ENCODE measurements at places on chromosomes 11 and 22.

DNA sequence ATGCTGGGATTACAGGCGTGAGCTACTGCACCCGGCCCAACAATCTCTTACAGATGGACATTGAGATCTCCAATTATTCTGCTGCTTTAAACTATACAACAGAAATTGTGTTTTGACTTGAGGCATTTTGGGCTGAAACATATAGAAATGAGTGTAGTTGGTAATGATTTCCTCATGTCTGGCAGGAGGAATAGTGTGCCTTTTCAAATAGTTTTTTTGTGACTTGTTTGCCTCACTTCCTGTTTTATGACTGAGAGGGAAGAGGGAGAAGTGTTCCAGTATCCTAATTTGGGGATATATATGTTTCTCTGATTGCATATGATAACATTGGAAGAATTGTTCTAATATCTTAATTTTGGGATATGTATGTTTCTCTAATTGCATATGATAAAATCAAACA is 40.2 kb downstream of the EP300 start:
- no peak for DNase-seq

DNA sequence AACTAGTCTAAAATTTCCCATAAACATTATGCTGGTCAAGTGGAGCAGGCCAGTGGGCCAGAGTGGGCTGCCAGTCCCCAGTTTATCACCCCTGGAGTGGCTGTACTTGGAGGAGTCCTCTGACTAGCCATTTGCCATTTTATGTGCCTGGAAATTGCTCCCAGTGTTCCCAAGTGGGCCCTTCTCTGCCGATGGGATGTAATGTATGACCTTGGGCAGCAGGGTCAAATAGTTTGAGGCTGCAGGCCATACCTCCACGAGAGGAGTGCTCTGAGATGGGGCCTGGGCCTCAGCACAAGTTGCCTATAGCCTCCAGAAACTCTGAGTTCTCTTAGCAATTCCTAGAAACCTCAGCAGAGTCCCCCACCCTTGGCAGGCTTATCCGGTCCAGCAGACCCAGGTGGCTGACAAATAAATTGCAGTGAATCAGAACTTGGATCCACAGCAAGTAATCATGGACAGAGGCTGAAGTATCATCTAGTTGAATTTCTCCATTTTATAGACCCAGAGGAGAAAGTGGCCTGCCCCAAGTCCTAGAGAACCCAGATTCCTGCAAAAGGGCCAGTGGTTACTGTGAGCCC is 17.8 kb upstream of the PATZ1 start:
- DNase-seq: no peak

- DNase-seq: peak; percentile 57
Observed at GRCh38 chr22:49975543-49976389, 15.2 kb downstream of the PIM3 start.

DNA sequence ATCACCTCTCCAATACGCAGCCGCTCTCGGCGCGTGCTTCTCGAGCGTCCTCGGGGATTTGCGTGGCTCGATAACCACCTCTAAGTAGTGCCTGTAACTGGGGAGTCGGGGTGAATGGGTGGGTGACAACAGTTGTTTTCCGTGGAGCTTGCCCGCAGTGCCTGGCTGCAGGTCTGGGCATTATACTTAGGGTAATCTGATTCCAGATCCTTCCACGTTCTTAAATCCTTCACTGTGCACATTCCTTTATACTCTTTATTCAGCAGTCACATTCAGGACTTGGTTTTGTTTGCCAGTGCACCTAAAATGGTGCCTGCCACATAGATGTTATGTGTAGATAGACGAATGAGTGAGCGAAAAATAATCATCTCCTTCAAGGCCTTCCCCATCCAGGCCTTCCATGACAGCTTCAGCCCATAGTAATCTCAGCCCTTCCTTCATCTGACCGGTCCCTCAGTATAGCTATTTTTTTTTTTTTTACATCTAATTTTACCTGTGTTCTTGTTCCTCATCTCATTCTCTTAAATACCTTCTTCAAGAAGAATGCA is 602 bp downstream of the NAT10 start:
- DNase-seq: no peak

GRCh38 chr22:49195636-49196035 is 632.0 kb downstream of the BRD1 start:
- no peak for DNase-seq

DNA sequence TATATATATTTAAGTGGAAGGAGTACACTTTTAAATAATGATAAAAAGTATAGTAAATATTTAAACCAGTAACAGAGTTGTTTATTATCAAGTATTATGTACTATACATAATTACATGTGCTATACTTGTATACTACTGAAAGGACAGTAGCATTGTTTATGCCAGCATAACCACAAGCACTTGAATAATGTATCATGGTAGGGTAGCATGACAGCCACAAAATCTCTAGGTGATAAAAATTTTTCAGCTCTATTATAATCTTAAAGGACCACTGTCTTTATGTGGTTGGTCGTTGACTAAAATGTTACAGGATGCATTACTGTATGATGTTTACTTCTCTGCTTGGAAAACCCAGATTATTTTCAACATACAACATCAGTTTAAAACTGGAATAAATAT is 349.2 kb downstream of the CASP12 start:
- no peak for DNase-seq

- no peak for DNase-seq
Observed at GRCh38 chr11:121471167-121471566, 18.4 kb upstream of the SORL1-AS1 start.

GRCh38 chr11:109043315-109043714 is 378.4 kb downstream of the DDX10 start:
- no peak for DNase-seq

- no peak for DNase-seq
Observed at GRCh38 chr22:29628996-29629902, 25.8 kb downstream of the NF2 start.

- DNase-seq: no peak
Observed at GRCh38 chr22:45210991-45211390, 29.7 kb downstream of the KIAA0930 start.

DNA sequence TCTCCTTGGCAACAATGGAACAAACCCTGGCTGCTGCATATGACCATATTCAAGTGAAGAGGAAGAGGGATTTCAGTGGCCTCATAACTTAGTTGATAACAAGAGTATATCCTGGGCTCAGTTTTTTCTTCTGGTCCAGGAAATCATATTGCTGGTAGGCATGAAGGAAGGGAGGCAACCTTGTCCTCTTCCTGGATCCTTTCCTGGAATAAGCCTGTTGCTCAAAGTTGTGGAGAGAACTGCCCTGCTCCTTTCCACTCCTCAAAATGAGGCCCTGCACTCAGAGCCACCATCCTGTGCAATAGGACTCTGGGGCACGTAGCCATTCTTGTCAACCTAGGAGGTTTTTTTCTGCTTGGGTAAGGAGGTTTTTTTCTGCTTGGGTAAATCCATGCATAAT is 128.7 kb upstream of the PITPNB start:
- DNase-seq: no peak

- no peak for DNase-seq
Observed at GRCh38 chr11:112718483-112718882, 242.7 kb upstream of the NCAM1 start.

GRCh38 chr11:36092314-36093030 is 148.6 kb downstream of the LDLRAD3 start:
- no peak for DNase-seq

- DNase-seq: no peak
Observed at GRCh38 chr11:95568281-95568680, 221.3 kb downstream of the FAM76B start.

DNA sequence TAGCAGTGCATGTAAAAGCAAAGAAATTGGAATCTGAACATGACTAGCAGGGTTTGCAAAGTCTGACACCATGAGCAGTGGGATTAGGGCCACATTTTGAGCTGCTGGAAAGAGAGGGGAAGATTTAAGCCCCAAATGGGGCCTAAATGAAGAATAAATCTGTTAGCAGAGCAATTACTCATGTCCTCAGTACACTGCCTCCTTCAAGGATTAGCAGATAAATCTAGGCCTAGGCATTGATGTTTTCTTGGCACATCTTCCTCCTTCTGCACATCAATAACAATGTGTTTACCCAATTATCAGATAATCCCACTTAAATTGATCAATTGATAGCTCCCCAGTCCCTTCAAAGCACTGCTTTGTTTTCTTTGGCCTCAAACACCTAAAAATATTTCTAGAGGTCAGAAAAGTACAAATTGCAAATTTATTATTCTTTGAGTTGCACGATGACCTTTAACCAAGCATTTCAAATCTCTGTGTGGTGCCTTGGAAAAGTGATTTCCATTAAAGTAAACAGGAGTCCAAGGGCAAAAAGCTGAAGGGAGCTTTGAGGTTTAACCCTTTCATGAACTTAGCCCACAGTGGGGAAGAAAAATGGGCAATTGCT is 514.7 kb upstream of the CHORDC1 start:
- DNase-seq: no peak

DNA sequence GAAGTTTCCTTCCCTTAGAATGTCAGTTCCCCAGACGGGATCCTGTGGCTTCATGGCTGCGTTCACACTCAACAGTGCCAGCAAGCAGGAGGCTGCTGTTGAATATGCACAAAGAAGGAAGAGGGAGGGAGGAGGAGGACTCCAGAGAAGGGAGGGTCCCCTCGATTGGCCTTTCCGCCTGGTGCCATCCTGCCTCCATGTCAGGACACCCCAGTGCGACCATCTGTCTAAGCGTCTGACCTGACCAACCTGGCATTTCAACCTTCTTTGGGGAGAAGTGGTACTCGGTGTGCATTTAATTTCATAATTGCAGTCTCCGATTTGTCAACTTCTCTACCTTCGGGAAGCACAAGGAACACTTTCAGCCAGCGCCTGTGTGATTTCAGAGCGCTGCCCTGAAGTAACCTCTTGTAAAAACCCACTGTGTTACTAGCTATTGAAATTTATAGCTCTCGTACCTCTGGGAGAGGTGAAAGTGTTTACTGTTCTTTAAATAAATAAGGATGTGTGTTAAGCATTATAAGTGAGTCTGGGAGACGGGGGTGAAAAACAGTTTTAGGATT is 1491.9 kb downstream of the TBC1D22A start:
- no peak for DNase-seq

DNA sequence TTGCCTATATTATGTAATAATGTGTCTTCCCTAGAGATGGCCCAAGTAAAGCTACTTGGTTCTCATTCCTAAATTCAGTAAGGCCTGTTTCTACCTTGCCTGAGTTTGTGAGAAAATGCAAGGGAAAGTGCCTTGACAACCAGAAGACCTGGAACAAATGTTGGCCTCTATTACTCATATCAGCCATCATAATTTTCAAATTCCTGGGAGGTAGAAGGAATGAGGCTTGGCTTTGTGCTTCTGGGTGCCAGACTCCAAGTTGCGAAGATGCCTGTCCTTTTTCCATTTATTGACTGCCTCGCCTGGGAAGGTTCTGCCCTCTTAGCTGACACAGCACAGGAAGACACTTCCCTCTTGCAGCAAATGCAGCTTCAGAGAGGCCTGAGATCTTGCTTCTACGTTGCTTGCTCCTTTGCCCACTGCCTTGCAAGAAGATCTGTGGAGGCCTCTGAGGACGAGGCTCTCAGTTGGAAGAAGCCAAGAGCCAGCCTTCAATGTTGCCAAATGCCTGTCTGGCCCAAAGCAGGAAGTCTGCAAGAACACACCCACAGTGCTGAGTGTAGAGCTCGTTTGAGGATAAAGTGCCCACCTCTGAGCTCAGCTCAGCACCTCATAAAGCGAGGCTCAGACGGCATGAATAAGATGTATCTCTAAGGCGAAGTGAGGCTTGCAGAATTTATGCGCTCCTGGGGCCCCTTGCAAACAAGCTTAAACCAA is 120.1 kb downstream of the GALNT18 start:
- DNase-seq: no peak

DNA sequence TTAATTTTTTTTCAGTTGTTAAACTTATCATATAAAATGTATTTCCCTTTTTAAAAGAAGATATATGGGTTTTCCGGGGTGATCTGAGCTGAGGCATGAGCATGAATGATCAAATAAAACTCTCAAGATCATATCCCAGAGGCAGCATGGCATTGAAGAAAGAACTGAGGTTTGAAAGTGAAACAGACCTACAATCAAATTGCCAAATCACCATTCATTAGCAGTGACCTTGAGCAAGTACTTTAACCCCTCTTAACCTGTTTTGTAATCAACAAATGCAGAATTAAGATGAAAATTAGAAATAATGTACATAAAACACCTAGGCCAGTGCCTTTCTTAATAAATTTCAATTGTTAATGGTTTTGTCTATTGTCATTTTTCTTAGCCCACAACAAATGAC is 116.0 kb downstream of the RBFOX2 start:
- DNase-seq: no peak

DNA sequence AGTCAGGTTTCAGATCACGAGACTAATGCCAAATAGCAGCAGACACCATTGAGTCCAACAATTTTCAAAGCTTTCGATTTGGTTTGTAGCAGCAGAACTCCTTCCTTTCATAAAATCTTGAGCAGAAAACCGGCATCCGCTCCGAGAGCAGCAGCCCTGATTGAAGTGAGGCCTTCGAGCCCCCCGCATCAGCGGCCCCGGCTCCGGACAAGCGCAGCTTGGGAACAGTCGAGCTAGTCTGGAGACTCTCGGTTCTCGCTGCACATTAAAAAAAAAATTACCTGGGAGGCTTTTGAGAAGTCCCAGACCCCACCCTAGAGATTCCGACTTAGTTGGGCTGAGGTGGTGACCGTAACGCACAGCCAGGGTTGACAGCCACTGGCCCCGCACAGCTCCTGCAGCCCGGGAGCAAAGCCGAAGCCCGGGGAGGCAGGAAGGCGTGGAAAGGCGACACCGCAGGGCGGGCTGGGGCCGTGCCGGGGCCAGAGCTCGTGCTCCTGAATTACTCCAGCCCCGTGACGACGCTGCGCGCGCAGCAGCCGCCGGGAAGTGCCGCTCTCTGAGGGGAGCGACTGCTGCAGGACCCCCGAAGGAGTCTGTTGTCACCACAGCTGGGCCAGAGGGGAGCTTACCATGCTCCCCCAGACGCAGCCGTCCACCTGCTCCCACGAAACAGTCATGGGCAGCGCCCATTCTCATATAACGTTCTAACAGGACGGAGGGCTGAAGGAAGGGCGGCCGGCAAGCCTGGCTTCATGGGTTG is 57.8 kb downstream of the SPATA19 start:
- DNase-seq: no peak

DNA sequence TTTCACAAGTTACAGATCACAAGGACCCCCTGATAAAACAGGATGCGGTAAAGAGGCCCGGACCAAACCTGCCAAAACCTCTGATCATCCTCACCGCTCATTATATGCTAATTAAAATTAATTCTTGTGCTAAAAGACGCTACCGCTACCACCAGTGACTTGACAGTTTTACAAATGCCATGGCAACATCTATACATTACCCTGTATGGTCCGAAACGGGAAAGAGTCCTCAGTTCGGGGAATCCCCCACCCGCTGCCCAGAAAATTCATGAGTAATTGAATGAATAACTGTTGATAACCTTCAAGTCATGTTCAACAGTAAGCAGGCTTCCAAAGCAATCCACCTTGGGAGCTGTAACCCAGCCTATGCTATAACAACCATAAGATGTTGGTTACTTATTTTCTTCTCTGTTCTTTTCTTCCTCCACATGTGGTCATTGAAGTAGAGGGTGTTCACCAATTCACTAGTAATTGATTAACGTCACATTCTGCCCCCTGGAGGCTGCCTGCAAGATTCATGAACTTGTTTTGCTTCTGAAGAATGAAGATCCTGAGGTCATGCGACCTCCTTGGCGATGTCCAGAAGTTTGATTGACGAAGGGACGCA is 20.6 kb downstream of the APOBEC3H start:
- DNase-seq: peak; percentile 68

- no peak for DNase-seq
Observed at GRCh38 chr11:81337756-81338155, 1395.9 kb downstream of the FAM181B start.

All from stimulated activated CD4-positive, alpha-beta T cell treated with anti-CD3 and anti-CD28 coated beads, Interleukin-15, amount 100 ng/mL, for 48 hours (primary cell).